ENCODE measurements at places on chromosomes 1 and 21.

GRCh38 chr21:37865156-37865555, 51.1 kb downstream of the KCNJ6 start:
- DNase-seq: no peak

GRCh38 chr1:203076031-203076511, 9.7 kb downstream of the MYOG start:
- no peak for DNase-seq

GRCh38 chr1:215647738-215648137, 80.6 kb downstream of the KCTD3 start:
- no peak for DNase-seq

- no peak for DNase-seq
Observed at GRCh38 chr1:216142921-216143320, 280.3 kb downstream of the USH2A start.

- no peak for DNase-seq
Observed at GRCh38 chr1:8396083-8396785, 78.3 kb downstream of the SLC45A1 start.

GRCh38 chr1:55064071-55064581, 24.8 kb downstream of the PCSK9 start:
- DNase-seq: no peak

DNA sequence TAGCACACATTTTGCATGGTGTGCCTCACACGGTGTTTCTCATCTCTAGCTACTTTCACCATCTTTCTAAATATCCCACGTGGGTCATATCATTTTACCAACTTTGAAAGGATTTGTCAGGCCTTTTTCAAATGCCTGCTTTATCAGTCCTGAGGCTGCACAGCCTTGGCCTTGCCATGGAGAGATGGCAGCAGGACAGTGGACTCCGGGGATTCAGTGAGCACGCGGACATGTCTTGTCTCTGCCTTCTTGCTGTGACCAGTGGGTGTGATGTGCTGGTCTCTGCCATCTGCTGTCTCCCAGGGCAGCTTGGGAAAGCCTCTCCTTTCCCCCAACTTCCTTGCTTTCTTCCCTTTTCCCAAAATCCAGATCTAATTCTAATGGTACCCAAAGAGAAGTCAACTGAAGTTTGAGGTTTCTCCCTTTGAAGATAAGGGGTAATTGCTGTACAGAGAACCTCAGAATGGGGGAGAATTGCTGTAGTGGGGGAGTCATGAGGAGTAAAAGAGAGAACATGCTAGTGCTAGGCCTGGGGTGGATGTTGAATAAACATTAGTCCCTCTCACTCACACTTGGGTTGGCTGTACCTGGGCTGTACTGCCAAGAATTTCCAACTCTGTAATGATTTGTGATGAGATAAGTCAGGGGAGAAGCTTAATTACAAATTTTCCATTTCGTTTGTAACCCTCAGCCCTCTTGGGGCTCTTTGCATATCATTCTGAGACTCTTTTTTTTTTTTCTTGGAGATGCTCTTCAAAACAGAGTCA, 99.5 kb downstream of the GALNT2 start:
- no peak for DNase-seq

GRCh38 chr1:2205191-2205952, 10.8 kb upstream of the FAAP20 start:
- DNase-seq: peak; percentile 85

DNA sequence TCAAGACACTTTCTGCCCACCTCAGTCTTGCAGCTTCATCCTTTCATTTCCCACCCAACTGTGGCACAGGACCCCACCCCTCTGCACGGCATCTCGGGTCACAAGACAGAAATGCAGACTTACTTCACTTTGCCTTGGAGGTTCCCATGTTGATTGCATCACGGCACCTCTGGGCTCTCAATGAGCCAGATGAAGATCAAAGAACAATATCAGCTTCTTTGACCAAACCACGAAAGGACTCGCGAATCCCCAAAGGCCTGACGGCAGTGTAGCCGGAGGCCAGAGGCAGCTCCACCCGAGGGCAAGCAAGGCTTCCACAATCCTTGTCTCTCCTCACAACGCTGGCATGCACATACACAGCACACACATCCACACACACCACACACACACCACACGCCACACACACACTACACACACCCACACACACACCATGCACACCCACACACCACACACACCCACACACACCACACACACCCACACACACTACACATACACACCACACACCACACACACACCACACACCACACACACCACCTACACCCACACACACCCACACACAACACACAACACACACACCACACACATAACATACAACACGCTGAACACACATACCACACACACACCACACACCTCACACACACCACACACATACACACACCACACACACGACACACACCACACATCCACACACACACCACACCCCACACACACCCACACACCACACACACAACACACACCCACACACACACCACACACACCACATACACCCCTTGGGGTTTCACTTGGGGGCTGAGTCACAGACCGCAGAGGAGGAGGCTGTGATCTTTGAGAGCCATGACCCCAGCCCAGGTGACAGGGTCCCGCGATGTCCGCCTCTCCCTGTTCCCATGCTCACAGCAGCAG, 35.8 kb downstream of the UBASH3A start:
- peak; percentile 36 for DNase-seq

- DNase-seq: peak; percentile 70
Observed at GRCh38 chr1:151934048-151934493, 24.8 kb upstream of the THEM4 start.

- no peak for DNase-seq
Observed at GRCh38 chr1:184791550-184791900, 36.9 kb upstream of the EDEM3 start.
